T-helper 22 cell (primary cell): ENCODE measurements at places on chromosomes 5 and 9.

DNA sequence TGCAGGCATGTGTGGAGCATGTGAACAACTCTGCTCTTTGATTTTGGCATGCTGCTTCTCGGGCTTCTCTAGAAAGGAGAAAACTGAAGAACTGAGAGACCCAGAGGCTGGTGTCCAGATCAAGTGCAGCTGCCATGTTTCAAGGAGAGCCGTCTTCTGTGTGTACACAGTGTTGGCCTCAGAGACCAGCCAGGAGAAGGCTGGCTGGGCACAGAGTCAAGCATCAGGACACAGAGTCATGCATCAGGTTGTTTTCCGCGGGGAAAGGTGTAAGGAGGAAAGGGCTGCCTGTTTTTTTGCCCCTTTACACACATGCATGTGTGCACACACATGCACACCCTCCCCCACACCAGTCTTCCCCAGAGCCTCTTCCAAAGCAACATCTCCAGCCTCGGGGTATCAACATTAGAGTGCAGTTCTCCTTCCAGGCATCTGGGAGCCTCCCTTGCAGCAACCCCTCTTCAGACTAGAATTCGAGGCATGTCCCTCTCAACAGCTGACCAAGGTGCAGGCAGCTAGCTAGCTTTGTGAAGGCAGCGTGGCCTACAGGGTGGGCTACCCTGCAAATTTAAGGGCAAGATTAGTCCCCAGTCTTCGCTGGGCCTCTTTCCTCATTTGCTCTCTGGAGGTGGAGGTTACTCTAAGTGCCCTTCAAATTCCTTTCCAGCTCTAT lies 180.9 kb downstream of the AOPEP start:
- DNase-seq, result no peak

- DNase-seq, result no peak
These were observed 201.9 kb upstream of the ISL1 start for GRCh38 chr5:51181208-51181894.

DNA sequence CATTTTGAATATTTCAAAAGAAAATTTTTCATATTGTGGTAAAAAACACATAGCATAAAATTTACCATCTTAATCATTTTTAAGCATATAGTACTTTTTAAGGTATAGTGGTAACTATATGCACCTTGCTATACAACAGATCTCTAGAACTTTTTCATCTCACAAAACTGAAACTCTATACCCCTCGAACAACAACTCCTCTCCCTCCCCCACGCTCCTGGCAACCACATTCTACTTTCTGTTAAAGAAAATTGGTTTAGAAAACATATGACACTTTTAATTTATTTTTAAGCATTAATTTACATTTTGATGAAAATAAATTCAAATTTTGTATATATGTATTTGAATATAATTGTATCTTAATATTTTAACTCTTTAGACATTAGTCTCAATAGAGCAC lies 147.2 kb upstream of the EFNA5 start:
- DNase-seq, result no peak

- DNase-seq, result no peak
These were observed 235.8 kb downstream of the TMEM38B start for GRCh38 chr9:105930011-105930627.

GRCh38 chr9:131402738-131403492 lies 9.0 kb downstream of the PRRC2B start:
- no peak for DNase-seq
